Upper lobe of right lung (tissue), 1 donor: ENCODE measurements at places on chromosomes 6 and 20.

GRCh38 chr6:158687506-158687905 is 37.7 kb downstream of the SYTL3 start:
- no peak for DNase-seq

GRCh38 chr6:168029459-168030217 is 32.2 kb downstream of the KIF25 start:
- no peak for DNase-seq

GRCh38 chr6:157143171-157143889 is 180.0 kb downstream of the TMEM242 start:
- no peak for DNase-seq

- DNase-seq, result no peak
These were observed 188.5 kb downstream of the ZNF217 start for GRCh38 chr20:53405139-53405538.

DNA sequence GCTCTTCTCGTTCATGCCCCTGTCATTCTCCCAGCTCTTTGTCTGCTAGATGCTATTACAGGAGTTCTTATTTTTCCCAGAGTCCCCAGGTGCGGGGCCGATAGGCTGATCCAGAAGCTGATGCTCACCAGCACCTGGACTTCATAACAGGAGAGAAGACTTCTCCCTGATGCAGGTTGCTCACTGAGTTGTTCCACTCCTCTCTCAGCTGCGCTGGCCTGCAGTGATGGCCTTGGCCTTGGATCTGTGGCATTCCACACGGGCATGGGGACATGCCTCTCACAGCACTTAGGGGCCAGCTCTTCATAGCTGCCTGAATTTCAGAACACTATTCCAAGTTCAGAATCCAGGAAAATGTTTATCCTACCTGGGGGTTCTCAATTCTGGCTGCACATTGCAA is 7.1 kb upstream of the TXNDC5 start:
- DNase-seq, result no peak

GRCh38 chr6:124054034-124054433 is 250.4 kb downstream of the NKAIN2 start:
- no peak for DNase-seq

- DNase-seq, result no peak
These were observed 12.1 kb downstream of the TMEM200A start for GRCh38 chr6:130377915-130378314.

DNA sequence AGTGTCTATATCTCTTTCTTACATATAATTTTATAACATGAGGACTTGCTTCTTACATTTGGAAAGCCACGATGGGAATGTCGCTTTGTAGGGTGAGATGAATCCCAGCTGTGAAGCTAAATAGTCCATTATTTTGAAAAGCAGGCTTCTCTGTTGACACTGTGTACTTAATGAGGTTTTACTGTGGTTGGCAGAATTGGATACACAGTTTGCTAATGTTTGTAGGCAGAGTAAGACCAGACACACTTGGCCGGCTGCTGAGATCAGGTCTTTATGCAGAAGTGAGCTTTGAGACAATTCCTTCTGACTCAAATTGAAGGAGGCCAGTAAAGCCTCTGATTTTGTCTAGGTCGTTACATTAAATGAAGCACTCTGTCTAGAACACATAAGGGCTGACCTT is 93.0 kb downstream of the NDUFAF5 start:
- no peak for DNase-seq

DNA sequence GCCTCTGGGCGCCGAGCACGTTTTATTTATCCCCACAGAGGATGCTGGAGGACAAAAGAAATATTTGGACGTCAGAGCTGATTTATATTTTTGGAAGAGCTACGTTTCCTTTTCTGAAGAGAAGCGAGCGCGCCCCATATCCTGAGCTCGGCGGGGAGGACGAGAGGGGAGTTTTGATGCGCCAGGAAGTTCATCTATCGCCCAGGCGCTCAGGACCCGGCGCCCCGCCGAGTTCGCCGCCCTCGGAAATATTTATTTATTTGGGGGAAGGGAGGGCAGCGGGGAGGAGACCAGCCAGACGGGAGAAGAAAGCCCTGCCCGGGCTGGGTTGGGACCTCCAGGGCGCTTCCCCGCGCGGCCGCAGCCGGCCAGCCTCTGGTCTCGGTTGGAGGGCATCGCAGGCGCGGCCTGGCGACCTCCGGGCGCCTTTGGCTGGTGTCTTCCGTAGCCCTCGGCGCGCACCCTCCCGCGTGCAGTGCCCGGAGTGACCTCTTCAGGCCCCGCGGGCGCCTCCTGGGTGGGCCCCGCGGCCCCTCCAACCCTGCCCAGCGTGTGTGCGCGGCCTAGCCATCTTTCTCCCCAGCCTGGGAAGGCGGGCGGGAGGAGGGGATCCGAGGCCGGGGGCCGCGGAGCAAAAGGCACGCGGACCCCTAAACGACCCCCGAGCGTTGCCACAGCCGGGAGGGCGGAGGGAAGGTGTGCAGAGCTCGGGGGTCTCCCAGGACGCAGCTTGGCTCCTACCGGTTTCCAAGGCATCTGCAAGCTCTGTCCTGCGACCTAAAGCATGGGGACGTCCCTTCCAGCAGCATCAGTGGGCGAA is 5.4 kb upstream of the FOXF2 start:
- DNase-seq, result no peak

GRCh38 chr6:42316981-42317380 is 99.3 kb upstream of the MRPS10 start:
- DNase-seq, result no peak

- DNase-seq, result no peak
These were observed 11.1 kb upstream of the SLC16A10 start for GRCh38 chr6:111076024-111076695.

DNA sequence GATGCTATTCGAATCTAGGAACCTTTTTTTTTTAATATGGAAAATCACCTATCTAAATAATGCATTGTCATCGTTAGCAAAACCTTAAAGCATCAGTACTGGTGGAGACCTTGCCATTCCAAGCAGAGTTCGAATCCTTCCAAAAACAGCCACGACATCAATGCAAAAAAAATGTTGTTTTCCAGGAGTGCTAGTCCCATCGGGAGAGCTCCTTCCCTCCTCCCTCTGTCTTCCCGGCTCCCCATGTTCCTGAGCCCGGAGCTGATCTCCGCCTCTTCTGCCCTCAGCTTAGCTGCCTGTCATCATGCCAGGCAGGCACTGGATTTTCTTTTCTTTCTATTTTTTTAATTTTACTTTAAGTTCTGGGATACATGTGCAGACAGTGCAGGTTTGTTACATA is 153.6 kb upstream of the QKI start:
- no peak for DNase-seq

- DNase-seq, result peak; percentile 85
These were observed 56.5 kb downstream of the CD40 start for GRCh38 chr20:46174469-46175126.

DNA sequence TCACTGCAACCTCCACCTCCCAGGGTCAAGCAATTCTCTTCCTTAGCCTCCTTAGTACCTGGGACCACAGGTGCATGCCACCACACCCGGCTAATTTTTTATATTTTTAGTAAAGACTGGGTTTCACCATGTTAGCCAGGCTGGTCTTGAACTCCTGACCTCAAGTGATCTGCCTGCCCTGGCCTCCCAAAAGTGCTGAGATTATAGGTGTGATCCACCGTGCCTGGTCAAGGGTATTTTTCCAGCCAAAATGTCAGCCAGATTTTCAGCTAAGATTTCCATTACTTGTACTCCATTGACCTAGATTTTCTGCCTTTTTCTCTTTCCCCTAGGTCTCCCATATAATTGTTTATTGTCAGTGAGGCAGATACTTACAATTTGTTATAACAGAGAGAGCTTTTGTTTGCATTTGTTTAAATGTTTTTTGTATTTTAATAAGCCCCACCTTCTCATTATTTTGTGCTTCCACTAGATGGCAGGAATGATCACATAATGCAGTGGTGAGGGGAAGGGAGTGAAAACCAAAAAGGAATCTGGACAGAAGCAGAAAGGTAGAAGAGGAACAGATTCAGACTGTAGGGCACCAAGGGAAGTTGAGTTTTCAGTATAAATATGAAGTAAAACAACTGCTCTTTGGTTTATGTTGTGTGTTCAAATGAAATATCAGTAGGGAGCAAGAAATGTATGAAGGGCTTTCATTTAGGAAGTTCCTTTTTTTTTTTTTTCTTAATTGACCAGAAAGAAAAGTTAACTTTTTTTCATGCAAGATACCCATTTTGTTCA is 29.7 kb downstream of the RPF2 start:
- DNase-seq, result no peak

DNA sequence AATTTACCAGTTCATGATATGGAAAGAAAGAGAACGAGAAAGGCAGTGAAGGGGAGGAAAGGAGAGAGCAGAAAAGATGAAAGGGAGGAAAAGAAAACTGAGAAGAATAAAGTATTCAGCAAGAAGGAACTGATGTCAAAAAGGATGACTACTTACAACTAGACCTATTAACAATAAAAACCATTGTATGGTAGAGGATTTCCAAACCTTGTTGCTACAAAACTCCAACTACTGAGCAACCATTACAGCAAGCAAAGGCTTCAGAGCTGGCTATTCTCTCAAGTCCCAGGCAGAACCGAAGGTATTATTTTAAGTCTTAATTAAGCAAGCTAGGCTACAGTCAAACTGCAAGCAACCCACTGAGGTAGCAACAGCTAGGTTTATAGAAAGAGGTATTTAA is 142.2 kb downstream of the BTBD9 start:
- no peak for DNase-seq

GRCh38 chr6:141426400-141426980 is 706.2 kb upstream of the GJE1 start:
- DNase-seq, result no peak

GRCh38 chr6:152068622-152069261 is 261.3 kb downstream of the ESR1 start:
- DNase-seq, result no peak

GRCh38 chr20:10519361-10520046 is 84.4 kb downstream of the SLX4IP start:
- no peak for DNase-seq

DNA sequence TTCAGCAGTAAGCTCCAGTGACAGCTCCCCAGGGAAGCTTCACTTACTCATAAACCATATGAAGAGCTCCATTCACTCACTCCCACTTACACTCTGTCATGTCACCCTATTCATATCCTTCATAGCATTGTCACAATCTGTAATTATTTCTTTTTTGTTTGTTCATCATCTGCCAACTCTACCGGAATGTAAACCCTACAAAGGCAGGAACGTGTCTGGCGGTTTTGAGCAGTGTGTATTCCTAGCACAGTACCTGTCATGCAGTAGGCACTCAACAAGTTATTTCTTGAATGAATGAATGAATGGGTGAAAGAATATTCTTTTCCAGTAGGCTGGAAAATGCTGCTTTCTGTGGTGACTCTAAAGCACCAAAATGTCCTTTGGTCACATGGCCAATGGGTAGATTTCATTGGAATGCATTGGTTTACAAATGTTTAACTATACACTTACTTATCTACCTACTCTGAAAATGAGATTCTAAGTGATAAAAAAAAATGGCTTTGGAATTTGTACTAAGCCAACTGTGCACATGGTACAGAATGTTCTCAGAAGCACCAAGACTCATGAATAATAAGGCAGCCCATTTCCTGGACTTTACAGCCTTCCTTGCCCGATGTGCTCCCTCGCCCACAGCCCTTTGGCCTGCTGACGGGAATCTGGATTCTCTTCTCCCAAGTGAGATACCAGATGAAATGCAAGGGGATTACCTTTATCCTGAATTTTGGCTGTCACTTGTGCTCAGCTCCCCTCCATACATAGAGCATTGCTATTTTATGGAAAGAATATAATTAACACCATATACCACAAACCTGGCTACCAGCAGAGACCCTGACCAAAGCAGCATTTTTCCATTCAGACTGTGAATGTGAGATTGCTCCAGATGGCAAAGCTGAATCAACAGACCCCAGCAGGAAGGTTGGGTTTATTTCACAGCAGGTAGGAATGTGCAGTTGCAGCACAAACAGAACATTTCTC is 273.3 kb downstream of the ALDH8A1 start:
- DNase-seq, result no peak

- peak; percentile 47 for DNase-seq
These were observed 140.7 kb downstream of the TAF4 start for GRCh38 chr20:61924858-61925554.

GRCh38 chr6:137958811-137959565 is 91.9 kb downstream of the TNFAIP3 start:
- DNase-seq, result no peak

DNA sequence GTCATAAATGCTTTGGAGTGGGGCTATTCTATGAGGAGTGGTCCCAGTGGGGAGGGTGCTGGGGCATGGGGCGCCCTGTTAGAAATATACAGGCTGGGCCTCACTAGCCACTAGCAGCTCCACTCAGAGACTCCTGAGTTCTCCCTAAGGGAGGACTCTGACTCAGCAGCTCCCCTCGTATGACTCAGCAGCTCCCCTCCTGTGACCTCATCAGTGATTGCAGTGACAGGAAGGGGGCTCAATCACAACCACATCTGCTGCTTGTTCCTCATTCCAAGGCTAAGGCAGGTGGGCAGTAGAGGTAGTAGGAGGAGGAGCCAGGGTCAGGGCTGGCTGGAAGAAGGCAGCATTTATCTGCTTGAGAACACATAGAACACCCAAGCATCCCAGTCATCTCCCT is 73.7 kb downstream of the PRND start:
- no peak for DNase-seq

- no peak for DNase-seq
These were observed 27.4 kb downstream of the STX11 start for GRCh38 chr6:144177726-144178125.

DNA sequence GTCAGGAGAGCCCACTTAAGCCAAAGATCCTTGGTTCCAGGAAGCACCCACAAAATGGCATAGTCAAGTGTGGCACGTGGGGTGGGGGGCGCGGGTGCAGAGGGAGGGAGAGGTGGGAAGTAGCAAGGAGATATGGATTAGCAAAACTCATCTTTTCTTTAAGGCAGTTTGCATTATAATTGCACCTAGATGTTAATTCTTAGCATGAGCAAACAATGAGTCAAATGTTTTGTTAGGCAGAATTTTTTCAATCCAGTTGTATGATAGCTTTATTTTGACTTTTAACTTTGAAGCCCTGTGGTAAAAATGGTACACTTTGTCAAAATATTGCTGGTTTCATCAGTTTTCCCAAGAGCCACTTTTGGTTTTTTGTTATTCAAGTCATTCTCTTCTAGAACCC is 15.0 kb downstream of the SCAND1 start:
- no peak for DNase-seq

DNA sequence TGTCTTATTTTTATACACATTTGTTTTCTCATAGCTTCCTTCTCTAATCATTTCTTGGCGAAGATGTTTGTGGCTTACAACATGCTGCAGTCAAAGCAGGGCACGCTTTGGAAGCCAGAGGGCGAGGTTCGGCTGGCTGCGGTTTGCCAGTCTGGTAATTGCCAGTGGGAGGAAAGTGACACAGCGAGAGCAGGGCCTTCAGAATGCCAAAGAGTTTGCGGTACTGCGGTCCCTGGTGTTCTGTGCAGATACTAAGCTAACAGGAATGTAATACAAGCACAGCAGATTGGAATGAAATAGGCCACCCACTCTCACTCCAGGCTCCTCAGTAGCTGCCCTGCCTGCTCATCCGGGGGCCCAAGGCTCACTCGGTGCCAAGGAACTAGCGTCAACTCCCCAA is 58.7 kb upstream of the TGM3 start:
- no peak for DNase-seq

- DNase-seq, result no peak
These were observed 181.4 kb downstream of the SIM1 start for GRCh38 chr6:100283285-100283684.
